ENCODE measurements at places on chromosomes 12 and 14.

DNA sequence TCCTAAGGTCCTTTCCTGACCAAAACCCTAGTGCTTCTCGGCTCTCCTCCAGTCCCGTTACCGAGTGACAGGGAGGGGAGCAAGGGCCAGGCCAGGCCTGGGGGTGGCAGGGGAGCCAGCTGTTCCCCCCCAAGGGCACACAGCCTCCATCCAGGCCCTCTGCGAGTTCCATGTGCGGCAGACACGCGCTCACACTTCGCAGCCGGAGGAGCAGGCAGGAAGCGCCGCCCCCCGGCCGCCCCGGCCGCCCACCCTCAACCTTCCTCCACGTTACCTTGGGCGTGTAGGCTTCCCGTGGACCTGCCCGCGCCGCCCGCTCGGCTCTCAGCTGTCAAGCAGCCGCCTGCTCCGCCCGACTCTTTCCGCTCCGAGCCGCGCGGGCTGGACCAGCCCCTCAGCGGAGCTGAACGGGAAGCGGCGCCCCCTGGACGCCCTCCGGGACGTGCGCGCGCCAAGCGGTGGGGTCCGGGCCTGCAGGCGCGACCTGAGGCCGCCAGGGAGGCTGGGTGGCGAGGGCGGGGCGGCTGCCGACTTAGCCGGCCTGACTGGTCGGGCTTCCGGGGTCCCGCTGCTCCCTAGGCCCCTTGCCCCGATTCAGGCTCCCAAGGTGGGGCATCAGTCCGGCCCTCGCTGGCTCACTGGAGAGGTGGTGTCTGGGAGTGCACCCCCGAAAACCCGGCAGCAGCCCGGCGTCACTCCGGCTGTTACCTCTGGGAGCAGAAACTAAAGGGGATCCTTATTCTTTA lies at the start of gene CRACR2A:
Gene CRACR2A, minus strand, starts transcription at position 369 of the 746 bp plus-strand sequence. CDS start 56,110 bp downstream, outside the sequence.
- DNase-seq = no peak

DNA sequence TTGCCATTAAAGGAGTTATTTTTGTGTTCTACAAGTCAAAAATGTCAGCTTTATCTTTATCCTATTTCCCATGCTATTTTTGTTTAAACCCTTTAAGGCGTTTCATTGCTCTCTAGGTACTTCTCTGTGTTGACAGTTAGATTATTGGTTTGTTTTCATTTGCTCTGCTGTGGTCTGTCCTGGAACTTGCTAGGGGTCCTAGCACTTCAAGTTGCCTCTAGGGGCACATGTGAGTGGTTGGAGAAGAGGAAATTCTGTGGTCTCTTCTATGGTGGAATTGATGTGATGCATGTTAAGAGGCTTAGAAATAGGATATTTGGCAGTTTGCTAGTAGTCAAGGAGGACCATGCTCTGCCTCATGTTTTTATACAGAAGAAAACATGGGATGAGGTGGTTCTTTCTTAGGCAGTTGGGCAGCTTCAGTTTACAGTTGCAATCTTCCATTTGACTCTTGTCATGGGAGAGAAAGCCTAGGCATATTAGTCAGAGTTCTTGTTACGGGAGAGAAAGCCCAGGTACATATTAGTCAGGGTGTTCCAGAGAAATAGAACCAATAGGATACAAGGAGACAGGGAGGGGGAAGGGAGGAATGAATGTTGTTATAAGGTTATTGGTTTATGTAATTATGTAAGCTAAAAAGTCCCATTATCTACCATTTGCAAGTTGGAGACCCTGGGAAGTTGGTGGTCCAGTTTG lies 14.4 kb downstream of the TTLL5 start:
- no peak for DNase-seq

DNA sequence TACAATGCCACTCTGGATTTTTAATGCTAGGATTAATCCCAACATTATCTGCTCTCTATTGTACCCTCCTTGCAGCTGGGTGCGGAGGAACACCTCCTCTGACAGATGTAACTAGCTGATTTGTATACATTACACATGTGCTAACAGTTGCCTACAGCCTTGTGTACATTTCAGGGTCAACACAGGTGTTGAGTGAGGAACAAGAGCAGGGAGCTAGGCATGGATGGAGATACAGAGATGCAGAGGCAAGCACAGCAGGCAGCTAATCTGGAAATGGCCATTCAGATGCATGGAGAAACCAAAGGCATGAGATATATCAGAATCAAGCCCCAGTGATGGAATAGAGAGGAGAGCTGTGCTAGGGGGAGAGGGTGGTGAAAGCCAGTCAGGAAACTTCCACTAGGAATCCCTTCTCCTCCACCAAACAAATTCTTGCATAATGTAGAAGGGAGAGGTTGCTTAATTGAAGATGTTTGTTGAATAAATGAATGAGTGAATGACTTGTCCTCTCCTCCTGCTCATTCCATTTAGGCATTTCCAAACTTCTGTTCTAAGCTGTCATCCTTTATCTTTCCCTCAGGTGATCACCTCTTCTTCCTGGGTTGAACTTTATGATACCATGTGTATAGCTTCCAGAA lies 313.2 kb downstream of the ATP23 start:
- no peak for DNase-seq

DNA sequence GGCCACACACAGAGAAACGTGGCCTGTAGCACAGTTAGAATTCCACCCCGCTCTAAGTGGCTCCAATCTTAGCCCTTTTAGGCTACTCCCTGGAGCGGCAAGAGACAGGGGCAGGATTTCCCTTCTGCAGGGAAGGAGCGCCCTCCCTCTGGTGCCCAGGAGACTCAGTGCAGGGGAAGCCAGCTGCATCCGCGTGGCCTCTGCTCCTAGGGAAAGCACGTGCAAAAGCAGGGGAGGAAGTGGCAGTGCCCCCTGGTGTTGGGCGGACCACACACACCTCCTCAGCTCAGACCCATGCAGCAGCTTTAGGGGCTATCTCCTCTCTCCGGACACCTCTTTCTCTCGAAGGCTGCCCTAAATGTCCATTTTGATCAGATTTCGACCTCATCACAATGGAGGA lies 50.0 kb downstream of the SPRING1 start:
- no peak for DNase-seq

DNA sequence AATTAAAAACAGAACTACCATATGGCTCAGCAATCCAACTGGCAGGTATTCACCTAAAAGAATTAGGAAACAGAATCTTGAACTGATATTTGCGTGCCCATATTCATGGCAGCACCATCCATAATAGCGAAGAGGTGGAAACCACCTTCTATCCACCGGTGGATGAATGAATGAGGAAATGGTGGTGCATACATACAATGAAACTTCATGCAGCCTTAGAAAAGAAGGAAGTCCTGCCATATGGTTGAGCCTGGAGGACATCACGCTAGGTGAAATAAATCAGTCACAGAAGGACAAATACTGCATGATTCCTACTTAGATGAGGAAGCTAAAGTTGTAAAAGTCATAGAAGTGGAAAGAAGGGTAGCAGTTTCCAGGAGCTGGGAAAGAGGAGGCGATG lies 6.6 kb downstream of the TCL1A start:
- no peak for DNase-seq

DNA sequence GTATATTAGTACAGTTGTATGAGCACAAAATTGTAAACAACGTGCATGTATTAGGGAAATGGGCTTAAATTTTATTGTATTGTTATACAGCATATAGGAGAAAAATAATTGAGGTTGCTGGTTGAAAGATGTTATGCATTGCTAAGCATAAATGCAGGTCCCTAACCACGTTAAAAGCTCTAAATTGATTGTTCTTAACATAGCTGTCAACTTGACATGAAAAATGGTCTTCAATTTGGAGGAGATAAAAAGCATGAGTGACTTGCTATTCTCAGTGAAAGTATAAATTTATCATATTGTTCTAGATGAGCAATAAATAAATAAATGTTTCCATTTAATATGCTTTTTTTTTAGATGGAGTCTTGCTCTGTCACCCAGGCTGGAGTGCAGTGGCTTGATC lies 506.6 kb upstream of the ATXN7L3B start:
- no peak for DNase-seq

DNA sequence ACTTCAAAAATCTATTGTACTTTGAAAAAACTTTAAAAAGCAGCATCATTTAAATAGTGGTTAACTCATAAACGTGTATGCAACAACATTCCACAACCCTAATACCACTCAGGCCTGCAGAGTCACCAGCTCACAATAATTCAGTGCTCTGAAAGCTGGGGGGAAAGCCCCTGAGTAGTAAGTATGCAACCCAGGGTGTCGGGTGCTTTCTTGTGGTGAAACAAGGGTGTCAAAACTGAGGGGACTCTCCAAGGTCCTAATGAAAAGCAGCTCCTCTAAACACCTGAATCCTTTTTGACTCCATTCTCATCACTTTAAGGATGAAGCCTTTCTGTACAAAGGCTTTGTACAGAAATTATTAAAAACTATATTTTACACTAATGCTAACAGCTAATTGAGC lies 33.7 kb downstream of the FGFR1OP2 start:
- DNase-seq = no peak

- no peak for DNase-seq
Measured at GRCh38 chr14:77878783-77879182, 78.9 kb downstream of the ADCK1 start.

DNA sequence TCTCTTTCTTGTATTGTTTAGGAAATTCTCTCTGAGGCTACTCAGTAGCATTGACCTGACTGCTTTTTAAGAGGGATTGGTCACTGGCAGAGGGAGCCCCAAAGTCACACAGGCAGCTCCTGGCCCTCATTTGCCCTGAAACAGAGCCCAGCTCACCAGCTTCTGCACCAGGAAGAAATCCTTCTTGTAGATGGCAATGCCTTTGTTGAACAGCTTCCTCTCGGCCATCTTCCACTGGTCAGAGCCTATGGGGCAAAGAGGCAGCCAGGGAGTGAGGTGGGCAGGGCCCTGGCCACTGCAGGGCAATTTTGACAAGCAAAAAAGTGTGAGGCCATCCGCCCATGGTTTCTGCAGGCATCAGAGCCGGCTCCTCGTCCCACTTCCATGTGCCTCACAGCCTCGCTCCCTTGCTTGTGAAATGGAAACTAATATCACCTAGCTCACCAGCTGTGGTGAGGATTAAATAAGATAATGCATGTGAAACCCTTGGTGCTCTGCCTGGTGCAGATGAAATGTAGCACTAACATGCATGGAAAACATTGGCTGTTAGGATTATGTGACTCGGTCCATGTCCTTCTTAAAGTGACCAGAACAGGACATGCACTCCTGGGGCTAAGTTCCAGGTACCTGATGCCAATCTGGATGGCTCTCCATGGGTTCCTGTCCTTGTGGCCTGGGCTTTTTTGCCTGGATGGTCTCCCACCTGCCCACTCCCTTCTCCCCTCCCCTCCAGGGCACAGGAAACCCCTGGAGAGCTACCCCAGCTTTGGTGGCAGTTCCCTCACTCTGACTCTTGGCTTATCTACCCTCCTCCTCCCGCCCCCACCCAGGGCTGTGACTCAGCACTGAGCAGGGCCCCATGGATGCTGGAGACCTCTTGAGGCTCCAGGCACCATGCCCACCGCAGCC lies 11.2 kb upstream of the PNMA1 start:
- DNase-seq = no peak

DNA sequence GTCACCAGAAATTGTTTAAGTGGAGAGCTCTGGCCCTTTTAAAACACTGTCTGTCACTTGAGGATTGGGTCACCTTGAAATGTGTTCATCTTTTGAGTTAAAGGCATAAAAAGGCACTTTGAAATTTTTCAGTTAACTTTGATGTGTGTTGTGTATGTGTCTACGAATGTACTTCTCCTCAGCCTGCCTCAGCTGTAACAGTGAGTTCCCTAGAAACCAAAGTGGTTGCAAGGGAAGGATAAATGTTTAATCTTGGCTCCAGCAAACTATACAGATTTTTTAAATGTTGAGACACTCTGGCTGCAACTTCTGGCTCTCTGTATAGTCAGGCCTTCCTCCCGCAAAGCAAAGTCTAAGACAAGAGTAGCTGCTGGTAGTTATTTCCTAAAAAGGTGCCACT lies 8.3 kb downstream of the DERA start:
- no peak for DNase-seq

DNA sequence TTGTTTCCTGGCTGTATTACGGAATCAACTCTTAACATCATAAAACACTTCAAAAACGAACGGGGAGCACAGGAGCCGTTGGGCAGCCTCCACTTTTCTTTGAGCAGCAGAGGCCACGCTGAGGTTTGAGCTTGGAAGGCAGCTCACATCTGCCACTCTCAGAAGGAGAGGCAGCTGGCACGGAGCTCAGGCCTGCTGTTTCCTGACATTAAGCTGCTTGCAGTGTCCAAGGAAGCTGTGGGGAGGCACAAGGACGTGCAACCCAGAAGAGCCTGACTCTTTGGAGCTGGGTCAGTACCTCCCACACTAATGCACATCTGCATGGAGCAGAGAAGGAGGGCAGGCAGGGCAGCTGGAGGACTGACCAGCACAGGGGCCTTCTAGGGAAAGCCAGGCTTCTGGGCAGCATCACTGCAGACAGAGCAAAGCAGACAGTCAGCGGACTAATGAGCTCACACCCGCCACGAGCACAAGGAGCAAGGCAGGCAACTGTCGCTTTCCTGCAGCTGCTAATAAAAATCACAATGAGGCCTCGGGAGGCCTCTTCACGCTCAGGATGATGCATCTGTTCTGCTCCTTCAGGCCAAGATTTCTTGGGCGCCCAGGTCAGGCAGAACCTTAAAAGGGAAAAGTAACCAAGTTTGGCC lies 211.1 kb downstream of the GLT1D1 start:
- no peak for DNase-seq

DNA sequence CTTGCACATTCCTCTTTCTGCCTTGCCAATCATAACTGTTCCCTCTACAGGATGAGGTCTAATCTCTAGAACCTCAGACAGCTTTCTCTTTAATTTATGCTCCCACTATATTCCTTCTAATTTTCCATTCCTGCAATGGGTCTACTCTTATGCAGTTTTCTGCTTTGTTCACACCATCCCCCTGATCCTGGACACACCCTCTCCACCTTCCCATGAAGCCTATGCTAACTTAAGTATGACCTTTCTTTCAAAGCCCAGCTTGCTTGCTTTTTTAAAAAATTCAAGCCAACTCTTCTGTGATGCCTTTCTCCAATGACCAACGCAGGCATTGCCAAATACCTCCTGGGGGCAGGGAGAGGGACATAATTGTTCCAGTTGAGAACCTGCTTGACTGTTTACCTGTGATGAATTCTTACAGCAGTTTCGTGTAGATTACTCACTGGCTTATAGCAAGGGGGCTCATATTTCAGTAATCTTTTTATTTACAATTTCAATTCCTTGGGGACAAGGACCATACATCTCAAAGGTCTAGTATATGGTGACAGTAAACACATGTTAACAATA lies 7.8 kb downstream of the SLC38A1 start:
- no peak for DNase-seq

DNA sequence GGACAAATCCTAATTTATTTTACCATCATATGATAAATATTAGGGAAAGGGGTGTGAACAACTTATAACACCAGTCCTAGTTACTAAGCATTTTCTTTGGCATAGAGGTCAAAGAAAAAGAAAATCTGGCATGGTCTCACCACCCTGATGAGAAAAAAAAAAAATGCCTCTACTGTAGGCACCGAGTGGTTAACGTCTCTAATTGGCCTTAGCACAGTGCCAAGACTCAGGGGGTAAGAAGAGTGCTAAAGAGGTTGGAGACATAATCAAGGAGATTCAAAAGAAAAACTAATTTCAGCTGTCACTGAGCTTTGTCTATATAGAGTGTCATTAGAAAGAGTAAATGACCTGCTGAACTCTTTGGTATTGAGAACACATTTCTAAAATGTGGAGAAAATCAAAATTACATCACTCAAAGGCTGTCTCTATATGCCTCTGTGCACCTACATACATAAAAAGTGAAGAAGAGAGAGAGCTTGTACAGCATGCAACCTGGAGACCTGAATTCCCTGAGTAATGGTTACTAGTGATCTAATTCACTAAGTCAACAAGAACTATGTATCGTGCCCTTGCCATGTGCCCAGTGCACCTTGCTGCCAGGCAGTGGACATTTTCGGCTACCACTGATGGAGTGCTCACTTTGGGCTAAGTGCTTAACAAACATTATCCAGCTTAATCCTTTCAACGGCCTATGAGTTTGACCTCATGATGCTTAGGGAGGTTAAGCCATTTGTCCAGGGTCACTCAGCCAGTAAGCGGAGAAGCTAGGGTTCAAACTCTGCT lies 113.8 kb upstream of the G2E3 start:
- DNase-seq = no peak
